ENCODE measurements at places on chromosomes 5 and 9.

DNA sequence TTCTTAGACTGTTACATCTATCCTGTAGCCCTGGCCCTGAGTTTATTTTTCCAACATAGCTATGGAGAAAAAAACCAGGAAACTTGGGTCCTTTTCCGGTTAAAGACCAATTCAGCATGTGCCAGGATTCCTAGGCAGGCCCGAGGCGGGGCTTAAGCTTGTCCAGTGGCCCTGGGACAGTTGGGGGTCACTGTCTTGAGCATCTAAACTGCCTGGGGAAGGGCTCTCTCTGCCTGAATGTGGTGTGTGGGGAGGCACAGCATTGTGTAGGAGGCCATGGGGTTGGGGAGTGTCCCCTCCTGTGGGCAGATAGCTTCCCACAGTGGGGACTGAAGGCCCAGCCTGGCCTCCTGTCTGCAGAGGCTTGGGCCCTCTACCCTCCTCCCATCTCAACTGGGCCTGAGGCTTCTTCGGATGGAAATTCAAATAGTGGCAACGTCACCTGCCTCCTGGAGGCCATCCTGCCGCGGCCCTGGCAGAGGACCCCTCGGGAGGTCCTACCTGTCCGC lies 88.8 kb downstream of the PHF2 start:
- no peak for DNase-seq

DNA sequence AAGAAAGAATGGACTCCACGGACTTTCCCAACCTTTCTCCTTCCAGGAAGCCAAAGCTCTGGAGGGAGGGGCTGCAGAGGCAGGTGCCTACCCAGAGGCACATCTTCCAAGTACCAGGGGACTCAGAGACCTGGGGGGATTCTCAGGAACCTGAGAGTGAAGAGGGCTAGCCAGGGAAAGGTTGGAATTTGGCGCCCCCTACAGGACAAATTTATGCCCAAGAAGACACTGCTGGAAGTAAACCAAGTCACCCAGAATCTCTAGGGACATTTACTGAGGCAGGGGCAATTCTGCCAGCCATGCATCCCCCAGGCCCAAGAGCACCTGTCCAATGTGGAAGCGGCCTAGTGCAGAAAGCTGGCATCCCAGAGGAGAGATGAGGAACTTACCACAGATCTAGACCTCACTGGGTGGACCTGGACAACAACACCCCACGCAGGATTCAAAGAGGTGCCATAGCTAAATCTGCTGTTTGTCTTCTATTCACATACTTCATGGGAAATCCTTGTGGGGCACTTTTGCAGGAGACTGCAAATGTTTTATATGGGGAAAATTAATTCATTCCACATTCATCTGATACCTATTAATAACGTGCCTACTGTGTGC lies 25.9 kb upstream of the IDNK start:
- peak; percentile 57 for DNase-seq

GRCh38 chr5:16844952-16845351 lies 91.1 kb downstream of the MYO10 start:
- DNase-seq = no peak

GRCh38 chr5:61632064-61632463 lies 300.0 kb downstream of the ZSWIM6 start:
- no peak for DNase-seq

GRCh38 chr5:42807722-42808447 lies 3.8 kb downstream of the SELENOP start:
- DNase-seq = no peak

DNA sequence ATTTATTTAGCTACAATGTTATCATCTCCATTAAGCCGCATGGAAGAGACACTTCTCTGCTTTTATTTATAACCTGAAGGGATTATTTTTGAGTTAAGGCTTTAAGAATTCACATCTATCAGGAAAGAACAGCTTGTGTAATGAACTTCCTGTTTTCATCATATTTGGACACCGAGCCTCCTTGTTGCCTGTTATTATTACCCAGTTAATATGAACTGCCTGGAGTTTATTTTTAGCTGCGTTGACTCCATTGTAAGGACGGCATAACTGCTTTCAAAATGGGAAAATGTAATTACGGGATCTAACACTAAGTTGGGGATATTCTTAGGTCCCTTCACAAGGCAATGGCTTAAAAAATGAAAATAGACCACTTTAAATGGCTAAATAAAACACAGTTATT lies 89.0 kb upstream of the NR4A3 start:
- DNase-seq = no peak

DNA sequence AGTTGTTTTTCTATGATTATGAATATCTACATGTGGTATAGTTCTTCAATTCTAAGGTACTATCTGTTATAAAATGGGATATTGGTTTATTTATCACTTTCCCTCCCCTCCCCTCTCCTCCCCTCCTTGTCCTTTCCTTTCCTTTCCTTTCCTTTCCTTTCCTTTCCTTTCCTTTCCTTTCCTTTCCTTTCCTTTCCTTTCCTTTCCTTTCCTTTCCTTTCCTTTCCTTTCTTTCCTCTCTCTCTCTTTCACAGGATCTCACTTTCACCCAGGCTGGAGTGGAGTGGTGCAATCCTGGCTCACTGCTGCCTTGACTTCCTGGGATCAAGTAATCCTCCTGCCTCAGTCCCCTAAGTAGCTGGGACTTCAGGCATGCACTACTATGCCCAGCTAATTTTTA lies 466.8 kb downstream of the DMAC1 start:
- DNase-seq = no peak

DNA sequence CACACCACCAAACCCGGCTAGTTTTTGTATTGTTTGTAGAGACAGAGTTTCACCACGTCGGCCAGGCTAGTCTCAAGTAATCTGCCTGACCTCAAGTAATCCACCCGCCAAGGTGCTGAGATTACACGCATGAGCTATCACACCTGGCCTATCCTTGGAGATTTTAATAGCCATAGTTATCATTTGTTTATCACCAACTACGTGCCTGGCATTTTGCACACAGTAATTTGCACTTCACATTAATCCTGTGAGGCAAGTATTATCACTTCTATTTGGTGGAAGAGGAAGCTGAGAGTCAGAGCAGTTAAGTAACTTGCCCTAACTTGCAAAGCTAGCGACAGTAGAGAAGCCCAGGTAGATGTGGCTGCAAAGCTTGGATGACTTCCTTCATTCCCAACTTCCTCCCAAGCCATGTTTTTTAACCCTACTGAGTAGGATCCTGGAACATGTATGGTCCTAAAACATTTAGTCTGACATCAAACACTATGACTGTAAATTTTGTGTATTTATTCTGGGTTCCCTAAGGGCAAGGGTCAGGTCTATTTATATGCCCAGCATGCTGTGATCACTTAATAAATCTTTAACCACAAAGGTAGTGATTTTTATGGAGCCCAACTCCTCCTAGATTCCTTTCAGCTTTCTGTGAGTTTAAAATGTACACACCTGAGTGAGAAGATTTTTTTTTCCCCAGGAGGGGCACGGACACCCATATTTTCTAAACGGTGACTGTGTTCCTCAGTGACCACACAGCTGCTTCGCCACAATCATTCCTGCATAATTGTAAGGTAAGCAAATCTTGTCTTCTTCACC lies 100.2 kb upstream of the RAI14 start:
- no peak for DNase-seq

GRCh38 chr9:70856411-70856810 lies 265.0 kb downstream of the TRPM3 start:
- DNase-seq = no peak

GRCh38 chr9:98482226-98482625 lies 226.5 kb downstream of the GABBR2 start:
- DNase-seq = no peak

GRCh38 chr9:99336531-99336930 lies 114.4 kb downstream of the SEC61B start:
- no peak for DNase-seq

DNA sequence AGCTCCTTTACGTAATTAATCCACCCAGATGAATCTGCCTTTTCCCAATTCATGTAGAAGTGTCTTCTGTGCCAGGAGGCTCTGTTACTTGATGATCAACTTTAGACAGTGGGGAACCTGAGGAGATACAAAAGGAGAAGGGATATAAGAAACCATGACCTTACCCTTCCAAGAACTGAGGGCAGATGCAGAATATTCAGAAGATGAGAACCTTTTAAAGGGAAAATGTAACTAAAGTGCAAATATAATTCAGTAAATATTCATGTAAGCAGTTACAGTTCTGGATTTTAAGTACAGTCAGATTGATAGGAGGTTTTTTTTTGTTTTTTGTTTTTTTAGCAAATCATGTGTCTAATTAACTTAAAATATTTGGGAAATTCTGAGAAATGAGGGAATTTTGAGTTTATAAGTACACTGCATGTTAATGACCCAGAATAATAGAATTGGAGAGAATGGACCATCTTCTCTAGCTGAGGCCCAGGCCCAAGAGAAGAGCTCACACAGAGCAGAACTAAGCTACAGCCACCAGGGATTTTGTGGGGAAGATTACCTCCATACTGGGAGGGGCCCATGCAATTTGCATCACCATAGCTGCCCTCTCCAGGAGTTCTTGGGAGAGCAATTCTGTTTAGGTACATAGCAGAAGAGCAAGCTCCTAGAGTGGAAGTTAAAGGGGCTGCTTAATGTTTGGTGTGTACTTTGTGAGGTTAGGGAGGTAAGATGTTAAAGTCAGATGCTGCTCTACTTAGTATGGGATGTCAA lies 61.5 kb downstream of the SV2C start:
- DNase-seq = no peak

DNA sequence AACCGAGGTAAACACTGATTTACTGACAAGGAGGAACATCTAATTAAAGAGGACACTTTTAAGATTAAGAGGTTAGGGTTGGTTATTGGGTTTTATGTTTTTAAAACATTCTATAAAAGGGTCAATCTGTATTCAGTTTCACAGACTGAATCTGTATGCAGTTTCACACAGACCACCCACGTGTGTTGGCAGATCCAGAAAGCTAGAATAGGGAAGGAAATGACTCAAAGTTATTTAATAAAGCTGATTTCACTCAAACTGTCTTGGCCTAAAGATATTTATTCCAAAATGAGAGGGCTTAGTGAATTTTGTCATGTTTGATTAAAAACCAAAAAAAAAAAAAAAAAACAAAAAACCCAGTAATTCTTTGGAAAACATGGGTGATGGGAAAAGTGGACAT lies 140.2 kb downstream of the SLC24A2 start:
- DNase-seq = no peak

GRCh38 chr5:68290260-68290674 lies 74.7 kb downstream of the PIK3R1 start:
- DNase-seq = peak; percentile 94

DNA sequence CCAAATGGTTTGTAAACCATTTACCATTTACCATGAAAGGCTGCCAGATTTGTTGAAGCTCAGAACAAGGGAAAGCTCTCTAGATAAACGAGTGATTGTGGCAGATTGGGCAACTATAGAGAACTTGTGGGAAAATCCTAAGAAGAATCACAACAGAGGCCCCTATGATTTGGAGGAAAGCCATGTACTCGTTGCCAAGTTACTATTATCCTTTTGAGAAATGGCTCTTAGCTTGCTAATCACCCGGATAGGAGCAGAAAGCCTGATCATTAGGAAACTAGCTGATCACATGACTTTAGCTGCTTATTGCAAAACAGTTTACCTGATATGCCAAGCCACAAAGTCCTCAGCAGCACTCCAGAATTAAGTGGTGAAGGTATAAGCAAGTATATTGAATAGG lies 23.5 kb upstream of the ATG10 start:
- no peak for DNase-seq

GRCh38 chr5:68673106-68673822 lies 420.6 kb upstream of the SLC30A5 start:
- DNase-seq = no peak

GRCh38 chr5:56251440-56251839 lies 18.3 kb upstream of the ANKRD55 start:
- no peak for DNase-seq

DNA sequence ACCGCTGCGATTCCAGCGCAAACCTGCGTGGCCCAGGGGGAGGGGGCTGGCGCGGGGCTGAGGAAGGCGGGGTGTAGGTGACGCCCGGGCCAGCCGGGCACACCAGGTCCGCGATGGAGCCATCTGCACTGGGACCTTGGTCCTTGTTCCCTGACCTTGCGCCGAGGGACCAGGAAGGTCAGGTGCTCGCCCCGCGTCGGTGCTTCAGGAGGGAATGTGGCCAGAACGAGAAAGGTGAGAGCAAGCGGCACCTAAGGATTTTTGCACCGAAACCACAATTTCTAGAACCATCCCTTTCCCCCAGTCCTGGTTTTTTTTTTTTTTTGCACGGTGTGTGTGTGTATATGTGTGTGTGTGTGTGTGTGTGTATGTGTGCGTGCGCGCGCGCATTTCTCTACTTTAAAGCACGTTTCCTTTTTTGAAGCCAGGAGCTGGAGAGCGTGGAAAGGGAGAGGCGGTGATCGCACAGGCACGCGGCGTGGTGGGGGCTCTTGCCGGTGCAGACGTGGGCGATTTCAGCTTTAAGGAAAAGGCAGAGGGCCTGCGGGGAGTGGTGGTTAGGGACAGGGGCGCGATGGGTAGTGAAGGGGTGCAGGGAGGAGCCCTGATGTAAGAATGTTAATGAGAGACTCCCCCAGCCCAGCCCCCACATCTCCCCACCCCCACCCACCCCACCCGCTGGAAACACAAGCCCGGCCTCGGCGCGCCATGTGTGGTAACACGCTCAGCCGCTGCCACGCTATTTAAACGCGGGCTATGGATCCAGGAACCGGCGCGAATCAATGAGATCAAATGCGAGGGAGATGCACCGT lies at the start of gene NPR3:
Gene NPR3, plus strand, starts transcription at position 772 of the 812 bp plus-strand sequence. CDS start 456 bp downstream, outside the sequence.
- DNase-seq = no peak

DNA sequence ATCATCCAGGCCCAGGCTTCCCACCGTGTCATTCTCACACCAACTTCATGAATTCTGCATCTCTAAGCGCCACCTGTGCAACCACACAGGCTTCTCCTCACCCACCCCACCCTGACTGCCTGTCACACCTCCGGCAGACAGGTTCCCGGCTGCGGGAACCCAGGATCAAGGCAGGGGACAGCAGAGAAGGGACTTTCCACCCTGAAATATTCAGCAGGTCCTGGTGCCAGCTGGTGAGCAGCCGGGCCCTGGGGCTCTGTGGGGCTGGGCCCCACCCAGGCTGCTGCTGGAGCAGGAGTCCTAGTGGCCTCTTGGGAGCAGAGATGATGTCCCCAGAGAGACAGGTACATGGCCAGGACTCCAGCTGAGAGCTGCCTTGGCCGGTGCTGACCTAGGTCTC lies 12.7 kb downstream of the ANXA6 start:
- DNase-seq = no peak

- DNase-seq = no peak
Measured at GRCh38 chr5:14702238-14702839, 37.8 kb downstream of the OTULIN start.

DNA sequence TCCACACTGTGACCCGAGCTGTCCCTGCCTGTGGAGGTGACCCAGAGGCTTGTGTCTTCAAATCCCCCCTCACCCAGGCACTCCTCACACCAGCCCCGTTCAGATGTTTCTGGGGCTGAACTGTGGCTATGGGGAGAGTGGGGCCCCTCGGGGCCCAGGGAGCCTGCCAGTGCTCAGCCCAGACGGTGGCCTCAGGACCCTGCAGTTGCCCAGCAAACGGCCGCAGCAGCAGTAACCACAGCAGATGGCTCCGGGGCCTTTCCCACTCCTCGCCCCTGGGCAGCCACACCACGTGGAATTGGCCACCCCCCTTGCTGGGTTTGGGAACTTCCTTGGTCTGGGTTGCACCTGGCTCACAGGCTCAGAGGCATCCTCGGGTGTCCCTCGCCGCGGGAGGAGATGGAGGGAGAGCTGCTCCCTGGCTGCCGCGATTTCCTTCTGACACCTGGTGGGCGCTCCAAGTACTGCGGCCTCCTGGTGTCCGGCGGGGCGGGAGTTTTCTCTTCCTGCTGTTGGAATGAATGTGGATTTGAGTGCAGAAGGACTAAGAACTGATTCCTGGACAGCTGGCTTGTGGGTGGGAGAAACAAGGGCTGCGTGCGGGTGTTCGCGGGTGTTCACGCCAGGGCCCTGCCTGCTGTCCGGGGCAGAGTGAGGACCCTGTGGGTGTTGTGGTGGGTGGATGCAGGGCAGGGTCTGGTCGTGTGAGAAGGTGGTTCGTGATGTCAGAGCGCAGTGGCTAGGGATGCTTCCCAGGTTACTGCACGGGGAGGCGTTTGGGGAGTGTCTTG lies 97.5 kb downstream of the COL5A1 start:
- DNase-seq = peak; percentile 2
